NCI-H1436 treated with DMSO at 0.1 percent for 48 hours (cell line): ENCODE measurements at places on chromosomes 5 and 9.

- DNase-seq = no peak
Observed at GRCh38 chr5:26872337-26872736, 166.0 kb downstream of the CDH9 start.

- DNase-seq = no peak
Observed at GRCh38 chr5:150595466-150596031, 44.9 kb upstream of the SYNPO start.

- no peak for DNase-seq
Observed at GRCh38 chr9:101711330-101711941, 27.0 kb downstream of the GRIN3A start.

DNA sequence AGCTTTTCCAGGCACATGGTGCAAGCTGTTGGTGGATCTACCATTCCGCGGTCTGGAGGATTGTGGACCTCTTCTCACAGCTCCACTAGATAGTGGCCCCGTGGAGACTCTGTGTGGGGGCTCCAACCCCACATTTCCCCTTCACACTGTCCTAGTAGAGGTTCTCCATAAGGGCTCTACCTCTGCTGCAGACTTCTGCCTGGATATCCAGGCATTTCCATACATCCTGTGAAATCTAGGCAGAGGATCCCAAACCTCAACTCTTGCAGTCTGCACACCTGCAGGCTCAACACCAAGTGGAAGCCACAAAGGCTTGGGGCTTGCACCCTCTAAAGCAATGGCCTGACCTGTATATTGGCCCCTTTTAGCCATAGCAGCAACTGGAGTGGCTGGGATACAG lies 283.4 kb upstream of the KLF4 start:
- DNase-seq = no peak

DNA sequence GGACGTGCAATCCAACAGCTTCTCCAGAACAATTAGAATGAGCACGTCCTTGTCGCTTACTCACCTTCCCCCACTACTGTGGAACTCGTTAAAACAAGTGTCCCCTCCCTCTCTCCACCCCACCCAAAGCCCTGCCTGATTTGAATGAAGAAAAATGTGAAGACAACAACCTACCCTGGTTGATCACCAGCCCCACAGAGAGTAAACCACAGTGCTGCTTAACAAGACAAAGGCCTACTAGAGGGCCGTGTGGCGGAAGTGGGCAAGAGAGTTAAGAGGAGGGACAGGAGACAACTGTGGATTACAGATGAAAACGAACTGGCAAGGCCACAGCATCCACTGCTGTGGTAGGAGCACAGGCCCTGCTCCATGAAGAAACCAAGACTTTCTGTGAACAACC lies 51.1 kb downstream of the CDK5RAP2 start:
- no peak for DNase-seq

GRCh38 chr9:99722877-99723276 lies 98.8 kb upstream of the NR4A3 start:
- no peak for DNase-seq

DNA sequence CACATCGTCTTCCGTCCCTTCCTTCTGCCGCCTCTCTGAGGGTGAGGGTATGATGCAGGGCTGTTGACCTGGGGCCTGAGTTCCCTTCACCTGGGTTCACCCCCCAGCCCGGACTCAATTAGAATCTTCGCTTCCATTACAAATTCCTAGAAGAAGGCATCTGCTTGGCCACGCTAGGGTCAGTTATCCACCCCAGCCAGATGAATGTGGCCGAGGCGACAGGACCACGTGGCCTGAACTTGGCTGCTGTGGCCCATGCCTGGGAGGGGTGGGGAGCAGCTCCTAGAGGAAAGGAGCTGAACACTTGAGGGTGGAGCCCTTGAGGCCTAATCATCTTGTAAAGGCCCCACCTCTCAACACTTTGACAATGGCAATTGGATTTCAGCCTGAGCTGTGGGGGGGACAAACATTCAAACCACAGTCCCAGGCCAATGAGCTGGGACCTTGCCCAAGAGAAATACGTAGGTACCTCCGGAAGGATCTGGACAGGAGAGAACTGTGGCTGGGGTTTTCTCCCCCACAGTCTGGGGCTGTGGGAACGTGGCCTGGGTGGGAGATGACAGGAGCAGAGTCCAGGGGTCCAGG lies 90.6 kb upstream of the ADAMTS2 start:
- no peak for DNase-seq

GRCh38 chr5:58407042-58407719 lies 52.7 kb downstream of the PLK2 start:
- DNase-seq = no peak

- no peak for DNase-seq
Observed at GRCh38 chr9:35453786-35454185, 36.1 kb upstream of the RUSC2 start.

DNA sequence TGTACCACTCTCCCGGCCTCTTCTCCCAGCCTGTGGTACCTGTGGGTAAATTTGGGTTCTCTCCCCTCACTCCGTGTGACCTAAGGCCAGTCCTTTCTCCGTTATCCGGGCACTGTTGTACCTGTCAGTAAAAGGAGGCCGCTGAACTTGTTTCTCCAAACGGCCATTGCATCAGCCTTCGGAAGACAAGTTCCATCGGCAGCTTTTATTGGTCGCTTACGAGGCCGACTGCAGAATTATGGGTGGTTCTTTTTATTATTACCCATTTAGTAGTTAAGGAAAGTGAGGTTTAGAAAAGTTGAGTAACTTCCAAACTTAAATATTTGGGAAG lies 558 bp downstream of the GRPEL2 start:
- no peak for DNase-seq

DNA sequence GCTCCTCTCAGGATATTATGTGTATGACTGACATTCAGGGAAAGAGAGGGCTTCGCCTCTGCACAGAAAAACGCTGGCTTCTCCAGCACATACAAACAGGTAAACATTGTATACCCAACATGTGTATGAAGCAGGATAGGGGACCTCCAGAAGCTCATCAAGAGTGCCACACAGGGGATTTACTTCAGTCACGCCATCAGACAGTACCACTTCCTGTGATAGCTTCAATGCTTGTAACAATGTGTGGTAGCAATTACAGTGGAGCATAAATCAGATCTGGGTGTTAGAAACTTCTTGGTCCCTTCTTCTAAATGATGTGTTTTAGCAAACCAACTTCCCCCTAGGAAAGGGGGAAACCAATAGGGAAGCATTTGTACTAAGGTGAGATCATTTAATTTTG lies 160.8 kb downstream of the TSSK1B start:
- DNase-seq = no peak

GRCh38 chr9:1052365-1053281 lies 2.5 kb downstream of the DMRT2 start:
- no peak for DNase-seq

DNA sequence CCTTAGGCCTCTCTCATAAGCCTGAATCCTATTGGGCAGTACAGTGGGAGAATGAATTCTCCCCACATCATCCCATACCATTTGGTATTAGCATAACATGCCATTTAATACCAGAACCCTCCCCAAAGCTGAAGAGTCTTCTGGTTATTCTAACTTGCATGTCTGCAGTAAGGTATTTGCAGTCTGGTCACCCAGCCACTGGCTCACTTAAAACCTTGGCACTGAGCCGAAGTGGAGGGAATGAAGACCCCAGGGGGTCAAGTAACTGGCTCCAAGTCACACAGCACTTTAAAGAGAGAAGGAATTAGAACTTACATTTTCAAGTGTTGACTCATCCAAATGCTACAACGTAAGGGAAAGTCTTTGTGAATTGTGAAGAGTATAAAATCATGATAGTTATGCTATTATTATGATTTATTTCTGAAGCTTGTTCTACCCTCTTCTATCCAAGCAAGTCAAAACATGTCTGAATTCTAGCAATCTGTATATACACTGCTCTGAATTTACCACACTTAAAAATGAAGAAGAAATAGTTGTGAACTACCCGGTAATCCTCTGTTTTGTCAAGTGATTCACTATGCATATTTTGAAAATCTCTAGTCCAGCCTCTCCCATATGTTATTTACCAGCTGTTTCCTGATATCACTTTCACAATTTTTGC lies 28.5 kb downstream of the GLRA1 start:
- DNase-seq = no peak

DNA sequence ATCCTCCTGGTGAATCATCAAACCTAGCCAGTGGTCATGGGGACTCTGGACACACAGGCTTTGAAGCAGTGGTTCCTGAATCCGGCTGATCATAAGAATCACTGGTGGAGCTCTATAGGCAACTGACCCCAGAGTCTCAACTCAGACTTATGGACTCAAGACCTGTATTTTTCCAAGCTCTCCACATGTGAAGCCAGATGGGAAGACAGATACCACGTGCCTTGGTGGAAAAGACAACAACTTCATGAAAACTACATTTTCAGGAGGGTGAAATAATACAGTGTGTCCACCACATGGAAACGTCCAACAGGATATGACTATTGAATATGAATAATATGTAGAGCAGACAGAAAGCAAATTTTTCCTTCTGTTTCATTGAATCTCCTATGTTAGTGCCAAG lies 33.7 kb downstream of the GABRP start:
- no peak for DNase-seq

GRCh38 chr9:114348261-114348905 lies 18.7 kb downstream of the ORM2 start:
- DNase-seq = no peak

DNA sequence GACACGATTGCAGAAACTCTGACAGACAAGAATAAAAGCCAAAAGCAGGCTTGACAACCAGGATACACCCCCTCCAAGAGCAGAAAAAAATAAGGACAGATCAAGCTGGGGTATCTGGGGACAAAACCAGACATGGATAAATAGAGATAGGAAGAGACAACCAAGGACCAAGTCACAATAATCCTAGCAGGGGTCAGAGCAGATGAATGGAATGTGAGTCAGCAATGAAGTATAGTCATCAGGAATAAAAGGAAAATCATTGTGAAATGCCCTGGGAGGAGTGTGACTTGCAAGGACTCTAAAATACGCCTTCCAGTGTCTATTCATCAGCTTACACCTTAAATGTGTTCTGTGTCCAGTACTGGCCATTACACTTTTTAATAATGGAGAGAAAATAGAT lies 206.8 kb downstream of the CAAP1 start:
- DNase-seq = no peak

DNA sequence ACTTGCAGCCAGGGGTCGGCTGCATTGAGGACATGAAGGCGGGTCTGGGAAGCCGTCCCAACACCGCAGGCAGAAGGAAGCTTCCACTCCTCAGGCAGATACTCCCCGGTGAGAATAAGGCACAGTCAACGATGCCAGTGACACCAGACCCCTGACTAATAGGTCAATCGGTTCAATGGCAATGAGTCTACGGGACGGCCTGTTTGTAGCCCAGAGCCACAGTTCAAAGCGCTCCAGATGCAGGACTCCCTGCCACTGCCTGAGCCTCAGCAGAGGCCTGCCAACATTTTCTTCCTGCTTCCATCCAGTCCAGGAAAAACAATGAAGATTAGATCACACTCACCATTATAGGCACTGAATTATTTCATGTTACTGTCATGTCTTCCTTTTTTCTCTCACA lies 84.5 kb upstream of the SIMC1 start:
- DNase-seq = no peak

- DNase-seq = no peak
Observed at GRCh38 chr5:132054697-132055440, 5.6 kb upstream of the IL3 start.

DNA sequence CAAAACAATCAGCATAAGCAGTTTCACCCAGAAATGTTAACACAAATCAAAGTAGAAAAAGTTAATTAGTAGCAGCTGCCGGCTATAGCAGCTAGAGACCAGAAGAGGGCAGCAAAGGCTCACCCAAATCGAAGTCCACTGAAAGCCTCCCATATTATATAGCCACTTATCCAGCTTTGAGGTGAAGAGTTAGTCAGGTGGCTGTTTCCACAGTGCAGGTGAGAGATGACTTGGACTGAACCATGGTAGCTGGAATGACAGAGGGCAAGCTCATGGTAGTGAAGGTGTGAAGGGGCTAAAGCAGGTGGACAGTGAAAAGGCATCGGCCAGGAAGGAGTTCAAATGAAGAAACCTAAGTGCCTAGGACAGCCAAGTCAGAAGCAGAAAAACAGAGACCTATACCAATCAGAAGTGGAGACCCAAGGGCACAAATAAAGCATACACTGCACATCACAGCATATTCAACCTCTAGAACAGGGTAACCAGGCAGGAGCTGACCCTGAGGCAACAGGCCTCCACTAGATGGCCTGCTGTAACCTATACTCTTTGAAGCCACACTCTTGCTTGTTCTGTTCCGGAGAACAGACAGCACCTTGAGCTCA lies 7.2 kb upstream of the RNF38 start:
- peak; percentile 71 for DNase-seq

DNA sequence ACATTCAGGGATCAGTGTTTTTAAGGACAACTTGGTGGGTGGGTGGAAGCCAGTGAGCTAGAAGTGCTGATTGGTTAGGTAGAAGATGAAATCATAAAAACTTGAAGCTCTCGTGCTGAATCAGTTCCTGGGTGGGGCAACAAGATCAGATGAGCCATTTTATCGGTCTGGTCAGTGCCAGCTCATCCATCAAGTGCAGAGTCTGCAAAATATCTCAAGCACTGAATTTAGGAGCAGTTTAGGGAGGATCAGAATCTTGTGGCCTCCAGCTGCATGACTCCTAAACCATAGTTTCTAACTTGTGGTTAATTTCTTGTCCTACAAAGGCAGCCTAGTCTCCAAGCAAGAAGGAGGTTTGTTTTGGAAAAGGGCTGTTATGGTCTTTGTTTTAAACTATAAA lies 166.4 kb downstream of the FAM170A start:
- DNase-seq = no peak

- no peak for DNase-seq
Observed at GRCh38 chr5:56432321-56432720, 199.2 kb upstream of the ANKRD55 start.

GRCh38 chr5:68994645-68995044 lies 99.2 kb upstream of the SLC30A5 start:
- no peak for DNase-seq

DNA sequence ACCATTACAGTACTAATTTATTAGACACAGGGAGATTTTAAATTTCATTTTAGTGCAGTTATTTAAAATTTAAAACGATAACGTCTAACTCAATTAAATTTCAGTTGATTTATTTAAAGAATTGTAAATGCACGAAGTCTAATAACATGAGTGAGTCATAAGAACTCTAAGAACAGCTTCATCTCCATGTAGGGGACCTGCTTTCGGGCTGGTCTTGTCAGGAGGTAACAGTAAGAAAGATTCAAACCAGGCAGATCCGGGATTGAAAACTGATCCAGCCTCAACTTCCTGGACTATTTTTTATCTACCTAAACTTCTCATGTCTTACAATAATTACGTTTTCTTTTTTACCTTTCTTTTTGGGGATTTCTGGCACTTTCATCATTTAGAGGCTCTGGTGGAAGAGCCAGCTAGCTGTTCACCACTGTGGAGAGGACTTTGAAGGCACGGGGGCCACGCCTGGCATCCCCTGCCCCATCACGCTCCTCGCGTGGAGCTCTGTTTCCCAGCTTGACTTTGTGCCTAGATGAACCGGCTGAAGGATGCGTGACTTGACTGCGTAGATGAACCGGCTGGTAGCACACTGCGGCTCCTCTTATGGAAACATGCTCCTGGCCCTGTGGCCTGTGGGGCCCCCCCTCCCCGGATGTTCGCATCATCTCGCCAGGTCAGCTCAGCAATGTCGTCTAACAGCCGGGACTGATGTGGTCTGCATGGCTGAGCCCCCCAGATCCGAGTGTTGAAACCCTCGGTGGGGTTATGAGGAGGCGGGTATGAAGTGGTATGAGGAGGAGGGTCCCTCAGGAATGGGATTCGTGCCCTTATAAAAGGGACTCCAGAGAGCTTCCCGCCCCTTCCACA lies 26.0 kb downstream of the NDUFS6 start:
- DNase-seq = no peak

- DNase-seq = no peak
Observed at GRCh38 chr5:5209089-5209488, 69.0 kb downstream of the ADAMTS16 start.
